NAMALWA (cell line): ENCODE measurements at places on chromosomes 1 and 21.

- peak; percentile 2 for DNase-seq
Observed at GRCh38 chr1:74199504-74199903, 1.5 kb downstream of the FPGT start.

DNA sequence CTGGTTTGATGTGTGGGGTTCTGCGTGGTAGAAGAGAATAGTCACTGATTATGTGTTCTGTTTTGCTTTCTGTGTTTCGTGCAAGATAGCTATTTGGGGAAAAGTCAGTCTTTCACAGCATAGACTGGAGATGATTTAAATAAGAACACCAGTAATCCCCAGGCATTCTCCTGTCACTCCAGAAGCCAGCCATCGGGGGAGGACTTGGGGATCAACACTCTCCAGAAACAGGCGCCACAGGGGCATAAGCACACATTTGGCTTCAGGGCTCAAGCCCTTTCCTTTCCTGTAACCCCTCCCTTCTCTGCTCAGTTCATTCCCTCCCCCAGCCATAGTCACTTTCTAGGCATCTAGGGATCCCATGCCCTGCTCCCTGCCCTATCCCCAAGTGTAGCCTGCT lies 97.3 kb upstream of the BEND5 start:
- no peak for DNase-seq

DNA sequence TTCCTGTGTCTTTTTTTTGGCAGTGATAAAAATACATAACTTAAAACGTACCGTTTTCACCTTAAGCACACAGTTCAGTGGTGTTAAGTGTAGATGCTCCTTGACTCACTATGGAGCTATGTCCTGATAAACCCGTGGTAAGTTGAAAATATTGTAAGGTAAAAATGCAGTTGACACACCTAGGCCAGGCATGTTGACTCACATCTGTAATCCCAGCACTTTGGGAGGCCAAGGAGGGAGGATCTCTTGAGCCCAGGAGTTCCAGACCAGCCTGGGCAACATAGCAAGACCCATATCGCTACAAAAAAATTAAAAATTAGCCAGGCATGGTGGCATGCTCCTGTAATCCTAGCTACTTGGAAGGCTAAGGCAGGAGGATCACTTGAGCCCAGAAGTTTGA lies 73.6 kb upstream of the COG2 start:
- DNase-seq, result no peak

GRCh38 chr1:61052395-61053225 lies 29.8 kb upstream of the NFIA start:
- no peak for DNase-seq

DNA sequence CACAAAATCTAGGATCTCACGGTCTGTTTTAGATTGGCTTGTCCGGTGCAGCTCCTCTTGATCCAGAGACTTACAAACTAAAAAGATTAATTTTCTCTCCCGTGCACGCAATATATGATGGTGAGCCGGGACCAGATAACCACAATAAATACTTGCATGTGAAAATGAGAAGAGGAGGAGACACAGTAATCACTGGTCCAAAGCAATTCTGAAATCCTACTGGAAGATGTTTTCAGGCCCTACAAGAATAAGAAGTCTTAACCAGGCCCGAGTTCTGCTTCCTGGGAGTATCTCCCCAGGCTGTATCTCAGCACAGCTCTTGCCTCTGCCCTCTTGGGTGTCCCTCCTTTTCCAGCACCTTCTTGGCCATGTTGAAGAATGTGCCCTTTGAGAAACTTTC lies 1.0 kb upstream of the WDR4 start:
- DNase-seq, result peak; percentile 15

DNA sequence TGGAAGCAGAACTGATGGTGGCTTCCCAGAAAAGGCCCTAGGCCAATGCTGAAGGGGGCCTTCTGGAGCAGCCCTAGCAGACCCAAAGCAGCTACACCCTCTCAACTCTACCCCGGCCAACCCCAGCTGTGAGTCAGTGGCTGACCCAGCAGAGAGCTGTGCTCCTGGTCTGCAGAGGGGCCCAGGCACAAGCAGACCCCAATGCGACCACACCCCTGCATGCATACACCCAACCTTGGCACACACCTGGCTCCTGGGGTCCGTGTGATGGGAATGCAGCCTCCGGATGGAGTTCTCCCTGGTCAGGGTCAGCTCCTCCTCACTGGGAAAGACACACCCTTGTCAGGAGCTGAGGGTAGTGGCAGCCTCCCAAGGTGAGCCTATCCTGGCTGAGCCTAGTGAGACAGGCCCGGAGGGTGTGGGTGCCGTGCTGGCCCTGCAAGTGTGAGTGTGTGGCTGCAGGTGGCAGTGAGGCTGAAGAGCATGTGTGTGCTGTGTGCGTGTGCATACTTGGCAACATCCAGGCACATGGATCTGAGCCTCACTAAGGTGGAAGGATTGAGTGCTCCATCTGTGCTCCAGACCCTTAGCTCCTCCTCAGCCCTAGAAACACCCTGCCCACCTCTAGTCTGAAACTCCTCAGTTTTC lies 3.9 kb upstream of the ARHGAP30 start:
- no peak for DNase-seq

DNA sequence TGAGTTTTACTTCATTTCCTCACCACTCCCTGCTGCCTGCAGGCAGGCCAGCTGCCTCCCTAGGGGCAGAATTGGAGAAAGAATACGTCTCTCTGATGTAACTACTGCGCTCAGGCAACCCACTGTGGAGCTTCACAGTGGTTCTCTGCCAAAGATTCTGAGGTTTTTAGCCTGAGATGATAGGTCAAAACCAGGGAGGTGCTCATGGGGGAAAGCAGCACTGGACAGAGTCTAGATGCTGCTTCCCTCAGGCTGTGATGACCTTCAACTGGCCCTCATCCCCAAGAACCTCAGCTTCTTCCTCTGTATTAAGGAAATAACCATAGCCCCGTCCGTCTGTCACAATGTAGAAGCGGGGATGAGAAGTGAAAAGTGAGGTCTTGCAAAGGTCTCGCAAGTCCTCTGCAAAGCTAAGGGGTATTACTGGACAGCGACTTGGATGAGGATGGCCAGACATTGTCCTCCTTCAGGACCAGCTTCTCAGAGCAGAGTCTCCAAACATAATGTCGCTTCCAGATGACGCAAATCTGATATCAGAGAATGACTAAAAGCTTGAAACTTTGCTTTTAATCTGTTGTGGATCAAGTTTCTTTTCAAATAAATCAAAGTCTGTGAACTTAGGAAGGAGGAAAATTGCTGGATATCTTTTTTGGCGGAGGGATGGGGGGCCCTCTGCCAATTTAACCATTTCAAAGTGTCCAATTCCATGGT lies 65.9 kb upstream of the ATP5PO start:
- DNase-seq, result no peak

- DNase-seq, result no peak
Observed at GRCh38 chr1:2887941-2888855, 86.7 kb upstream of the TTC34 start.
